Frontal cortex (tissue), 4 donors: ENCODE measurements at places on chromosomes 5 and 9.

GRCh38 chr9:127567730-127568617, 44.1 kb upstream of the STXBP1 start:
- no peak for DNase-seq

- DNase-seq, result no peak
These were observed 439.9 kb downstream of the GADD45G start for GRCh38 chr9:90044710-90045151.

DNA sequence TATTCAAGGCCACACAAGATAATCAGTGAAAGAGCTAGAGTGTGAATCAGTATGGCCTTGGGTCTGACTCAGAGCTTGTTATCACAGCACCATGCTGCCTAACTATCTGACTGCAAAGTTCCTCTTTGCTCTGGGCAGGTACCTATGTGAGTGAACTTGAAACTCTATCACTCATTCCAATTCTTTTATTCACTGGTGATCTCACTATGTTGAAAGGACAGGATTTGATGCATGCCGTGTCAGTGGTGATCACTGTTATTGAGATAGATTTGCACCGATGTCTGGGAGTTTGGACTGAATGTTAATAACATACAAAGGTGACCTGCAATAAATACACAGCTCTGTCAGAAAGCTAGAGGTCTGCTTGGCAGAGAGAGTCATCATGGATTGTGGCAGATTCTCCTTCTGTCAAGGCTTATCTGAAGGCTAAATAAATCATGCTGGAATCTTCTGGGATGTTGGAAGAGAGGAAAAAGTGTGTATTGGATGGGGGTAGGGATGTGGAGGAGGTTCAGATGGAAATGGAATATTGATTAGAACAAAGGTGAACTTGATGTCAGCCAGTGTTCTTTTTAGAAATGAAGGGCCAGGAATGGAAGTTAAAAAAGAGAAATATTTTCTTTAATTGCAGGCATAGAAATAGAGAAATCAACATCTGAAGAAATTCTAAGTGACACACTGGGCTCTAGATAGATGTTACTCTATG, 91.8 kb upstream of the TNC start:
- no peak for DNase-seq

GRCh38 chr9:16361118-16361517, 509.4 kb downstream of the BNC2 start:
- DNase-seq, result no peak

- DNase-seq, result no peak
These were observed 134.6 kb upstream of the VLDLR start for GRCh38 chr9:2486988-2487387.

DNA sequence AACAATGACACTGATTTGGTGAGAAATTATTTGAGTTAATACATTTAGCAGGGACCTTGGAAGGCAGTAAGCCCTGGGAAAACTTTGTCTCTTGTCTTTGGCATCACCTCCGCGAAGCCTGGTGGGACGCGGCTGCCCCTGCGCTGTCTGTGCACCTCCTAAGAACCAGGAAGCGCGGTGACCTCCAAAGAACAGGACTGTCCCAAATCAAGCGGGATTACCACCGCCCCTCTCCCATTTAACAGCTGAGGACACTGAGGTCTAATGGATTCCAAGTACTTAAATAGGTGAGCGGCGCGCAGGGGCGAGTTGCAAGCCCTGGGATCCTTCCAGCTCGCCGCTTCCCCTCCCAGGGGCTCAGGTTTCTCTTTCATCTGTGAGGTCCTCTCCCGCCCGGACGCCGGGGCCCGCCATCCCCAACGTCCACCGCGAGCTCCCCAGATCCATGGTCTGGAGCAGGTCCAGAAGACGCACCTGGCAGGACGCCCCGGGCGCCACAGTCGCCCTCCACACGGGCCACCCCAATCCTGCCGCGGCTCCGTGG, 432 bp downstream of the STARD4 start:
- DNase-seq, result no peak

DNA sequence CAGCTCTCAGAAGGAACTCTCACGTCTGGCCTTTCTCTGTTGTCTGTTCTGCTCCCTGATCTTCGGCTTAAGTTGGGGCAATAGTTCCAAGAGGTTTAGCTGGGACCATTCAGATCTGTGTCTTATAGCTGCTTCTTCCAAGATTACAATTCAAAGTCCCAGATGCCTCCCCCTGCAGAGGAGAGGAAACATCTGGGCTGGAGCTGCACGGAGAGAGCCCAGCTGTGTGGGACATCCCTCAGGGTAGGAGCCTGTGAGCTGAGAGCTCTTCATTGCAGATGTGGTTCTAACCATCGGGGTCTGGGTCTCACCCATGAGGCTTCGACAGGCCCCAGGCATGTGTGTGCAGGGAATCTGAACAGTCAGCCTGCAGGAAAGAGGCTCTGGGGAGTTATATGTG, 9.0 kb upstream of the PHF19 start:
- DNase-seq, result no peak

DNA sequence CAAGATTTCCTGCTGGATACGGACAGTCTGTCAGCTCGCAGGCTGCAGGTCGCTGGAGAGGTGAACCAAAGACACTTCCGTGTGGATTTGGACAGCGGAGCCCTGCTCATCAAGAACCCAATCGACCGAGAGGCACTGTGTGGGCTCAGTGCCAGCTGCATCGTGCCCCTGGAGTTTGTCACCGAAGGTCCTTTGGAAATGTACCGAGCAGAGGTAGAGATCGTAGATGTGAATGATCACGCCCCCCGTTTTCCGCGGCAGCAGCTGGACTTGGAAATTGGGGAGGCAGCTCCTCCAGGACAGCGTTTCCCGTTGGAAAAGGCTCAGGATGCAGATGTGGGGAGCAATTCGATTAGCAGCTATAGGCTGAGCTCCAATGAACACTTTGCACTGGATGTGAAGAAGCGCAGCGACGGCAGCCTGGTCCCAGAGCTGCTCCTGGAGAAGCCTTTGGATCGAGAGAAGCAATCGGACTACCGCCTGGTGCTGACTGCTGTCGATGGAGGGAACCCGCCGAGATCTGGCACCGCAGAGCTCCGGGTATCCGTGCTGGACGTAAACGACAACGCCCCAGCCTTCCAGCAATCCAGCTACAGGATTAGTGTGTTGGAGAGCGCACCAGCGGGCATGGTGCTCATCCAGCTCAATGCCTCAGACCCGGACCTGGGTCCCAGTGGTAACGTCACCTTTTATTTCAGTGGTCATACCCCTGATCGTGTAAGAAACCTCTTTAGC, 658 bp downstream of the PCDHGC4 start:
- DNase-seq, result no peak

GRCh38 chr9:33068991-33069390, 7.5 kb downstream of the SMU1 start:
- DNase-seq, result no peak

DNA sequence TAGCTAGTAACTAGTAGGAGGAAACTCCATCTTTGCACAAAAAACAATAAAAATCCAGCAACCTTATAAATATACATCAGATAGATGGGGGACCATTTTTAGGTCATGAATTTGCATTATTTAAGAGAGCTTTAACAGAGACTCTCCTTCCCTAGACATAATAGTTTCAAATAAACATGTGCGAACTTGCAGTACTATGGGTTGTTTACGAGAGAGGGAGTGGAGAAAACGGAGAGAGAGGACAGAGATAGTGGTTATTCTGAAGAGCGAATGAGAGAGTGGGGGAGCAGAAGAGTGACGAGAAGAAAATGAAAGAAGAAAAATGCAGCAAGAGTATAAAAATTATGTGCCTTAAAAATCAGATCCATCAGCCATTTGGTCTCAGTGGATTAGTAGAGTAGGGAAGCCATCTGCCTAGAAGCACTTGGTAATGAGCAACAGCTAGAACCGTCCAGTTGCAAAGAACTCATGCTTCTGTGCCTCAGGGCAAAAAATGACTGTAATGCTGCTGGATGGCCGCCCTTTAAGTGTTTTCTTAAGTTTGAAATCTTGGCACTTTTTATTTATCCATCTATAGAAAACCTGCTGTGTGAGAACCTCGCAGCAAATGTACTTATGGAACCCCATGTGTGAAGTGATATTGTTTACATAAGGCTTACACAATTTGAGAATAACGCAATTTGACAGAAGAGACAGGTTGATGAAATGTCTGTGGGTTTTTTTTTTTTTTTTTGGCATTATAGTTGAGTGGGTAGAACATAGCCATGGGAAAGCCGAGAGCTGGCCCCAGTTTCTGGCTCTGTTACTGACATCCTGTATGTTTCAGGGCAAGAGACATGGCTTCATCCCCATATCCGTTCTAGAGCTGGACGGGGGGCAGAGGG, 95.6 kb upstream of the ZNF608 start:
- DNase-seq, result no peak

DNA sequence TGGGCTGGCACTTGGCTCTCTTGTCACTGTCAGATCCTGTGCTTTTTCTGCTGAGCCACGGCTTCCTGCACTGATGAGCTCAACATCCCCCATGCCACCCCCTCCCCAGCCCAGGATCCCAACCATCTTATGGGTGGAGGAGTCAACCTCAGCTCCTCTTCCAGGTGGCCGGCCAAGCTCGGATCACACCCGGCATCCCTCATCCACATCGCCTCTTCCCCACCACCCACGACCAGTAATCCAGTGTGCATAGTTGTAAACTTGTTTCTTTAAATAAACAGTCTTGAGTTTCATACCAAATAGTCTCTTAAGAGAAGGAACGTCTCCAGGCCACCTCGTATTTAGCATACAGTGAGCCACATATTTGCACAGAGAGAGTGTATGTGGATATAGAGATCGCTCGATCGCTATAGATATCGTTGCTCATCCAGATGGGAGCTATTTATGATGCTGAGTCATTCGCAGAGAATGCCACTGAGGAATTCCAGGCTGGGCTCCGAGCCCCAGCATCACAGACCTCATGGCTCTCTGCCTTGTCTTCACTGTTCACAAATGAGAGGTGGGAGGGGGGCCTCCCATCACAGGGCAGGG, 61.8 kb upstream of the CPLX2 start:
- peak; percentile 27 for DNase-seq

DNA sequence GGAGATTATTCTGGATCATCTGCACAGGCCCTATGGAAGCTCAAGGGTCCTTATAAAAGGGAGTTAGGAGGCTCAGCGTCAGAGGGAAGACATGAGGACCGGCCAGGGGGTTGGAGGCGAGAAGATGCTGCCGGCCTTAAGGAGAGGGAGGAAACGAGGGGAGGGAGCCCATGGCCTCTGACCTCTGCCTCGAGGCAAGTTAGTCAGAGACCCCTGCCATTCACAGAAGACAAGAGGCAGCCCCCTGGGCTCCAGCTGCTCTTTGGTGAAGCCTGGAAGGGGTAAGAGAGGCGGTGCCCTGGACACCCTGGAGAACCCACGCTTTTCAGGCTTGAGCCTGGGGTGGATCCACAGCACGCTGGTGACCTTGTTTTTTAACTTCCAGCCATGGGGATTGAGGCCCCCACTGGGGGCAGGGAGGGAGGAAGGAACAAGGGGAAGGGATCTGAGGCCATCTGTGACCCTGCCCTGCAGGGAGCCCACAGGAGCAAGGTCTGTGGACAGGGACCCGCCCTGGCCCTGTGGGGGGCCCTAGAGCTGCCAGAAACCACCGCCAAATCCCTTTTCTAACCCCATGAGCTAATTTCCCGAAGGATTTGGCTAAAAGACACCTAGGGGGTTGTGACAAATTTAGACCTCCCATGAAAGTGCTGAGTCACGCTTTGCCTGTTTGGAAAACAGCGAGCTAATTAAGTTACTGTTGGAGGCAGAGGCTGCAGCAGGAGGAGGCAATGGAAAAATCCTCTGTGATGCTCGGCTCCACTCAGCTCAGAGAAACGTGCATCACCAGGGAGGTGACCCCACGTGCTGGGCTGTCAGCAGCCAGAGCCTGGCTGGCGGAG, 49.7 kb downstream of the OLFM1 start:
- peak; percentile 75 for DNase-seq

DNA sequence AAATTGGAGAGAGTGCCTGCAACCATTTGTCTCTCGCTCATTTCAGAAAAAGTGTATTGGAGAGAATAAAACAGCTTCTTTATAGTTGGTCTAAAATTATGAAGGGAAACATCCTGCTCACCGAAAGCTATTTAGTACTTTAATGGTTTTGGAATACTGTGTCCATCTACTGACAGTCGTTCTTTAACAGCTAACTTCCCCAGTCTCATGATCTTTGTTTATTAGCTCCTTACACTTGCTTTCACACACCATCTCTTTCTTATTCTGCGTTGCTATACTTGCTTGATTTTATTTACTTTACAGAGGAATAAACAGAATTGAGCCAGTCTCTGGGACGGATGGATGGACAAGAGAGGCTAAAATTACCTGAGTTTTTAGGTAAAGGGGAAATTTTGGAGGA, 229.3 kb downstream of the CCDC171 start:
- DNase-seq, result no peak

GRCh38 chr5:136210259-136210658, 17.3 kb upstream of the SMIM32 start:
- DNase-seq, result no peak

DNA sequence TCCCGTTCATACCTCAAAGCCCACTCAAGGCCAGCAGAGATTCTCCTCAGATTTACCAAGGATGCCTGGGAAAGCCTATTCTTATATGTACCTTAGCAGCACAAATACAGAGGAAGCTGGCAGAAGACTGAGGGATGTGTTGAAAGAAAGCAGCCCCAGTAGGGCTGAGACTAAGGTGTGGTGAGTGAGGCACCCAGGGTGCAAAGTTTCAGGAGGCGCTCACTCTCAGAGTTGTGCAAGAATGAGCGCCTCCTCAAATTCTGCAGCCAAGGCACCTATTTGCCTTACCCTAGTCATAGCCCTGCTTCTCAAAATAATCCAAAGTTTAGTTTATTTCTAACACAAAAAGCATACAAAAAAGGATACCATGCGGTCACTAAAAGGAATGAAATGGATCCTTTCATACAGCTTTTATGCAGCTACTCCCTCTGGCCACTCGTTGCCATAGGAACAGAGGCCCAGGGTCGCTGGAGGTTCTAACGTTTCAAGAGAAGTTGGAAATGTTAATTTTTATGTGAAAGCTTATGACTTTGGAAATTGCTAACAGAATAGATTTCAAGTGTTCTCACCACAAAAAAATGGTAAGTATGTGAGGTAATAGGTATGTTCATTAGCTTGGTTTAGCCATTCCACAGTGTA, 79.7 kb upstream of the SMIM23 start:
- no peak for DNase-seq

- no peak for DNase-seq
These were observed 648.3 kb upstream of the ZNF608 start for GRCh38 chr5:125394661-125395280.
